ENCODE measurements at places on chromosomes 12 and 14.

DNA sequence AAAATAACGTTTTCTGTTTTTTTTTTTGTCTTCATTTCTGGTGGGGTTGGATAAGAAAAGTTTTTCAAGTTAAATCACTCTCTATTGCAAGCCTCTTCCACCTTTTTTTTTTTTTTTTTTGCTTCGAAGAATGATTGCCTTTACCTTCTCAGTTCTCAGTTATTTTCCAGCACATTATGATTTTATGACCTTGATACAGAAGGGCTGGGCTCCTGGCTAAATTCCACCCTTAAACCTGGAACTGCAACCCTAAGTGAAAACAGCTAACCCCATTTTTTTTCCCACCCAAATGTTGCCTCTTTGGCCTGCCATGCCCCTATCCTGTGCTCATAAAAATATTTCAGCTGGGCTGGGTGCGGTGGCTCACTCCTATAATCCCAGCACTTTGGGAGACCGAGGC is 31.4 kb downstream of the PSEN1 start:
- DNase-seq: no peak

- DNase-seq: peak; percentile 56
Measured at GRCh38 chr12:18262514-18262913, 1.2 kb downstream of the PIK3C2G start.

GRCh38 chr14:76376878-76377734 is 1.2 kb downstream of the ESRRB start:
- no peak for DNase-seq

- DNase-seq: no peak
Measured at GRCh38 chr14:60812987-60813386, 78.4 kb downstream of the MNAT1 start.

Data from HT1080 (cell line).